T-helper 2 cell (primary cell): ENCODE measurements at places on chromosomes 5 and 9.

- no peak for DNase-seq
These were observed 244.3 kb upstream of the WWC1 start for GRCh38 chr5:168047043-168047668.

DNA sequence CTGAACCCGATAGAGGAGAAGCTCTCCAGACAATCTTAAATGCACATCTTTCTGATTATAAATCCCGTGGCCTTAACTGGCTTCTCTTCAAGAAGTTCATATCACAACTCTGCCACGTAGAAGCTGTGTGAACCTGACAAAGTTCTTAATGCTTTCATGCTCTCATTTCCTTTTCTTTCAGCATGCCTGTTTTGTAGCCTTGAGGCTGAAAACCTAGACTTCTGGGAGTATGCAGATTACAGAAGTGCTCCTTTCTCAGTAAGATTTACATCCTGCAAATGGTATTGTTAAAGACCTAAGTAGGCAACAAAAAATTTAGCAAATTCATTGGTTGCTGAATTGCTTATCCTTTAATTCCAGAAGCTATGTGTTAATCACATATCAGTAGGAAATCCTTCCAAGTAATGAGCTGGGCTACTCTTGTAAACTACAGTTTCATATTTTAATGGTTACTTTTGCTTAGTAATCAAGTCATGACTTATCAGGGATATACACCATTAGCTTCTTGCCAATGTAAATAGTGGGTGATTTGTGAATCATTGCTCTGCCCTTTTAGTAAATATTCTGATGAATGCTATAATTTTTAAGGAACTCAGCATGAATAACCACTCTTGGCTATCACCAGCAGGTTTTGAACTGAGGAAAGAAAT is 334.7 kb downstream of the FBXL7 start:
- no peak for DNase-seq

GRCh38 chr5:169803077-169803981 is 166.3 kb downstream of the DOCK2 start:
- no peak for DNase-seq

DNA sequence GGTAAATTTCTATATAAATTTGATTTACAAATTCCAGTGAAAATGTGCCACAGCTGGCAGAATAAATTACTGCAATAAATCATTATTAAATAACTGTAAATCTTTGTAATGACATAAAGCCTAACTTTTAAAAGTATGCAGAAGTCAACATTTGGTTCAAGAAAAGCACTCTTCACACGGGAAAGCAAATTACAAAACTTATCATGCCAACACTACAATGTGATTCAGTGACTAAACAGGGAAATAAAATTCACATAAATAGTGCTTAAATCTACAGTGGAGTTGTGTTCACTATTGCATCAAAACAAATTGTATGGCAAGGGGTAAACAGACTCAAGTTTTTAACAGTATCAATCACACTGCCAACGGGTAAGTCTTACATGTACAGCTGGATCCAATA is 117.2 kb downstream of the BNC2 start:
- DNase-seq: no peak

- DNase-seq: peak; percentile 87
These were observed 10.6 kb upstream of the PPP1R26 start for GRCh38 chr9:135468854-135469521.

DNA sequence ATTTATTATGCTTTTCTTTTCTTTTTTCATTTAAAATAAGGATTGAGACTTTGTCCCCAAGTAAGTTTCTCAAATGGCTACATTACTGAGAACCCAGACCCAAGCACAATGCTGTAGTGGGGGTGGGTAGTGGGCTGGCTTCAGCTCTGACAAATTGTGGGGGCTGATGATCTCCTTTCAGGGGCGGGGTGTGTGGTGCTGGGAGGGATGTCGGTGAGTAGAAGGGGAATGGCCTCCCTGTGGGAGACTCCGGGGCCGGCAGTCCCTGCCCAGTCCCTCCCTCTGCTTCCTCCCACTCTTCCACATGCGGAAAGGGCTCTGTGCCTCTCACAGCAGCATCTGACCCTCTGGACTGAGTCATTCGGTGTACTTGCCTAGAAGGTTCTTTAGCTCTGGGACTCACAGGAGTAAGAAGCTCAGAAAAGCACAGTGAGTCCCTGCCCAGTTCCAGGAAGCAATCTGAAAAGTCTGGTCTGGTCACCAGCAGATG is 14.3 kb downstream of the CD180 start:
- no peak for DNase-seq

GRCh38 chr5:93078082-93079038 is 502.7 kb downstream of the NR2F1-AS1 start:
- DNase-seq: no peak

- DNase-seq: no peak
These were observed 60.2 kb upstream of the TRIO start for GRCh38 chr5:14082973-14083372.

DNA sequence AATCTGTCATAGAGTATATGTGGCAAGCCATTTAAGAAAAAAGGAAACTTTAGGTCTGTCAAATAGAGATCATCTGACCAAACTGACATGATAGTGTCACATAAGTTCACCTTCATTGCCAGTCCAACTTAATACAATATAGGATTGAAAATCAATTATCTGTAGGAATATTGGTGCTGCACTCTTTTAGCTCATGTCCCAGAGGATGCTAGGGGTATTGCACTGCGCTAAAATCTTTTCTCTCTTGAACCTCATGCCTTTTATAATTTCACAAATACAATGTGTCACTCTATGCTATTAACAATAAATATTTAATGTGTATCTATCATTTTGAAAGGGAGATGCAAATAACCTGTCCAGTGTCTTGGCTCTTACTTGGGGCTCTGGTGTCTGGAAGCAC is 72.4 kb upstream of the FAM120A start:
- no peak for DNase-seq

DNA sequence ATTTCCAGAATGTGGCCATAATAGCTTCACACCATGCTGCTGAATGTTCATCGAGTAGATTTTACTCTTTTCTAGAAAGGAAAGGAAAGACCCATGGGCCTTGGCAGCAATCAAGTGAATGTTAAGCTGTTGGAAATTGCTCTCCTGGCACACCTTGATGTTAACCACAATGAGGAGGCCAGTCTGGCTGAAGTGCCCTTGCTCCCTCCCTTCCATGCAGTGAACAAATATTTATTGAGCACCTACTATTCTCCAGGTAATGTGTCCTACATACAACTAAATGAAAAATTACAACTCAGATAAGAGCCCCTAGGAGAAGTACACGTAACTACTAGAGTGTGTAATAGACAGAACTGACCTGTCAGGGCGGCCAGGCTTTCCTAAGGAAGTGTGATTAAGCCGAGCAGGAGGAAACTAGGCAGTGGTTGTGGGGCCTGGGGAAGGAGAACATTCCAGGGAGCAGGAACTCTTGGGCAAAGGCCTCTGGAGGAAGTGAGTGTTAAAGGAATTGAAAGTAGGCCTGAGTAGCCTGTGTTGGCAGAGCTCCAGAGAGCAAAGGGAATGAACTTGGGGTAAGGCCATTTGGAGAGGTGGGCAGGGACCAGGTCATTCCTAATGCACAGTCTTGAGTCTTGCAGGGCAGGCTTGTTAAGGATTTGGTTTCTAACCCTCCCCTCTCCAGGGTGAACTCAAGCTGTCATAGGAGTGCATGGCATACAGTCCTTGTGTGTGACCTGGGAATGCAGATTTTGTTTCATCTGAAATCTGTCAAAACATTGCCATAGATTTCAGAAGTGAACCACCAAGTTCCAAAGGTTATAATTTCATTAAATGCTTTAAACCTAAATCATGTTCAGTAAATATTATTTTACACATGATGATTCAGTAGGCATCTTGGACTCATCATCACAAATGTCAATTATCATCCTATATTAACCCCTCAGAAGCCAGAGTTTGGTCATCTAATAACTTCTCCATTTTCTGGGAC is 9.0 kb upstream of the ZSWIM6 start:
- DNase-seq: no peak

- DNase-seq: no peak
These were observed 118.2 kb upstream of the SLC44A1 start for GRCh38 chr9:105126226-105126625.

GRCh38 chr5:55540024-55540423 is 5.3 kb upstream of the PLPP1 start:
- DNase-seq: peak; percentile 26

GRCh38 chr5:122464191-122464590 is 152.2 kb downstream of the SNCAIP start:
- DNase-seq: no peak

DNA sequence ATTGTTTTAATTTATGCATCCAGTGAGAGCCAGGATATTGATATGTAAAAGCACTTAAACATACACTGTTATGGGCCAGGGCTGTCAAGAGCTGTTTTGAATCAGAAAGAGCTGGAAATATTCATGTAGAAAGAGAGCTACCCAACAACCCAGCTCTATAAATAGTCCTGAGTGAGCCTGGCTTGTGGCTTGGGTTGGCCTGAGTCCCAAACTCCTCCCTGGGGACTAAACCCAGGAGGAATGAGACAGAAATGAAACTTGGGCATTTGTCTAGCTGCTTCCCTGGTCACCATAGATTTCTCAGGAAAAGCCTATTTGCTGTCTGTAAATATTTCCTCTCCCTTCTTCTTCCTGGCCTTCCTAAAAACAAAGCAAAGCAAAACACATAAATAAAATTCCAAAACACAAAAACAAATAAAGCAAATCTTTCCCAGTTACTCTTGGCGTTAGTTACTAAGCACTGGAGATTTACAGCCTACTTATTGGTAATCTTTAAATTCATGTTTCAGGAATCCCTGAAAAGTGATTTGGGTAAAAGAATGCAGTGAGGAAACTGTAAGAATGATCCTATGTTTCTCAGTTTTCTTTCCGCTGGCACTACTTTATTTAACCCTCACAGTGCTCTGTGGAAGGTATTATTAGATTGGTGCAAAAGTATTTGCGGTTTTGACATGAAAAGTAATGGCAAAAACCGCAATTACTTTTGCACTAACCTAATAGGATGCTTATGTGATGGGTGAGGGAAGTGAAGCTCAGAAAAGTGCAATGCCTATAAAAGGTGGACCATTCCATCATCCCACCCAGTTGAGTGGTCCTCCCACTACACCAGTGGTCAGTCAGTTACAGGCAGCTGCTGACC is 111.8 kb downstream of the CARTPT start:
- DNase-seq: no peak

DNA sequence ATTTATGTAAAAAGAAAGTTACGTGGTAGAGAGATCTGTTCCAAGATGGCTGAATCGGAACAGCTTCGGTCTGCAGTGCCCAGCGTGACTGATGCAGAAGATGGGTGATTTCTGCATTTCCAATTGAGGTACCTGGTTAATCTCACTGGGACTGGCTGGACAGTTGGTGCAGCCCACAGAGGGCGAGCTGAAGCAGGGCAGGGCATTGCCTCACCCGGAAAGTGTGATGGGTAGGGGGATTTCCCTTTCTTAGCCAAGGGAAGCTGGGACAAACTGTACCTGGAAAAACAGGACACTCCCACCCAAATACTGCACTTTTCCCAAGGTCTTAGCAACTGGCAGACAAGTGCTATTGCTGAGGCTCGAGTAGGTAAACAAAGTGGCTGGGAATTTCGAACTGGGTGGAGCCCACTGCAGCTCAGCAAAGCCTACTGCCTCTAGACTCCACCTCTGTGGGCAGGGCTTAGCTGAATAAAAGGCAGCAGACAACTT is 13.1 kb upstream of the HSD17B4 start:
- DNase-seq: no peak

GRCh38 chr5:78004559-78004958 is 228.4 kb upstream of the TBCA start:
- DNase-seq: no peak
